ENCODE measurements at places on chromosomes 16 and 17.
A peak's percentile ranks its signal among the peaks of the same experiment; 100 is the strongest.

DNA sequence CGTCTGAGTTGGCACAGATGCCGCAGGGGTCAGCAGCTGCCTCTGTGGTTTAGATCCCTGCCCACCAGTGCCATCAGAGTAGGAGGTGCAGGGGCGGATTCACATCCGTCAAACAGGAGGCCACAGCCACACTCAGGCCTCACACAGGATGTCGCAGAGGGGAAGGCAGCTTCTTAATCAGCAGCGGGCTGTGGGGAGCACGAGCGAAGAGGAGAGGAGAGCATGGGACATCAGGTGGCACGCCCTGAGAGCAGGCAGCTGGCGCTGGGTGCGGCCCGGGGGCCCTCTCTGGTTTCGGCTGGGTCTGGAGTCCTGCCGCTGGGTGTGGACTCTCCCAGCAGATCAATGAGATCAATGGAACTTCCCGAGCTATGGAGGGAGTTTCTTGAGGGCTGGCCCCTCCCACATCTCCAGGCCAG is 9.6 kb downstream of the LLGL2 start:
- DNase-seq, result no peak

GRCh38 chr17:39011907-39012468 is 44.8 kb upstream of the FBXO47 start:
- no peak for DNase-seq

GRCh38 chr17:69853541-69854224 is 221.3 kb upstream of the KCNJ16 start:
- DNase-seq, result no peak

DNA sequence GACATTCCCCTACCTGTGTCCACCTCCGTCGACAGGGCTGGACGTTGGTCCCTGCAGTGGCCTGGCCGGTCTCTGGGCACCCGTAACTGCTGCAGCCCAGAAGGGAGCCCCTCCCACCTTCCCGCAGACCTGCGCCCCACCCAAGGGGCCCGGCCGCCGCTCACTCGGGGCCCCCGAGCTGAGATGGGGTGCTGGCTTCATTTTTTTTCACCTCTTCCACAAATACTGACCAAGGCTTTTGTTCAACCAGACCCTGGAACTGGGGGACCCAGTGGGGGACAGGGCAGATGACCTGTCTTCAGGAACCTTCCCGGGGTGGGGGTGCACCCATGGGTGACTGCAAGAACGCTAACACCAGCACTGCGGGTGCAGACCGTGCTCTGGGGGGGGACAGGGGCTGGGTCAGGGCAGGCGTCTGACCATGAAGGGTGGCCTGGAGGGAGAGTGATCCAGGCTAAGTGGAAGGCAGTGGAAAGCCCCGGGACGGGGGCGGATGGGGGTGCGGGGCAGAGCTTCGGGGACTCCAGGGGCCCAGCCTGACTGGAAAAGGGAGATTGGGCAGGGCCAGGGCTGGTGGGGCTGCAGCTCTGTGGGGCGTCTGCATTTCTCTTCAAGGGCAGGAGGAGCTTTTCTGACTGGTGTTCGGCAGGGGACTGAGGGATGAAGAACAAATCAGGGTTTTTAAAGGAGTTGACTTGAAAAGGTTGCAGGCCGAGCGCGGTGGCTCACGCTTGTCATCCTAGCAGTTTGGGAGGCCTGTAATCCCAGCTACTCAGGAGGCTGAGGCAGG is 42.3 kb downstream of the SLC7A5 start:
- no peak for DNase-seq

DNA sequence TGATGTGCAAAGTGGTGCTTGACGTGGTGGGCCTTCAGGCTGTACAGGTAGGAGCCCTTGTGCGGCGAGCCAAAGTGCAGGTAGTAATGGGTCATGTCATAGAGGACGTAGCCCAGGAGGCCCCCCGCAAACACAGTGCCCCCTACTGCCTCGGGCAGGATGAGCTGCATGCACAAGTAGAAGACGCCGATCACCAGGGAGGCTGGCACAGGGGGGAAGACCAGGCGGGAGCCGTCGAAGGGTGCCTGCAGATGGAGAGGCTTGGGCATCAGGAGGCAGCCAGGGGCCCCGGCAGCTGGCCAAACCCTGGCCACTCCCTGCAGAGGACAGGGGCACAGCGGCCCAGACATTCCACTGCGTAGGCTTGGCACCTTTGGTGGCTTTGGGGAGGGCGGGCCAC is 15.7 kb upstream of the MLKL start:
- DNase-seq, result no peak

- no peak for DNase-seq
Observed at GRCh38 chr17:81486199-81486810, 26.3 kb downstream of the ACTG1 start.

GRCh38 chr16:55240888-55241287 is 83.1 kb upstream of the IRX6 start:
- no peak for DNase-seq

DNA sequence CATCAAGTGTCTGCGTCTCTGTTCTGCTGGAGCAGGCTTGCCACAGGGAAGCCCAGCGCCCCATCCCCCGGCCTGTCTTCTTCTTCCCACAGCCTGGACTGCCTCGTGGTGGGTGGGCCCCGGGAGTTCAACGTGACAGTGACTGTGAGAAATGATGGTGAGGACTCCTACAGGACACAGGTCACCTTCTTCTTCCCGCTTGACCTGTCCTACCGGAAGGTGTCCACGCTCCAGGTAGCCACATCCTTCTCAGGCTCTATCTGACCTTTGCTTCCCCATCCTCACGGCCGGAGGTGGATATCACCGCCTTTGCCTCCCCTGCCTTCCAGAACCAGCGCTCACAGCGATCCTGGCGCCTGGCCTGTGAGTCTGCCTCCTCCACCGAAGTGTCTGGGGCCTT is 29.8 kb upstream of the ITGAX start:
- no peak for DNase-seq

DNA sequence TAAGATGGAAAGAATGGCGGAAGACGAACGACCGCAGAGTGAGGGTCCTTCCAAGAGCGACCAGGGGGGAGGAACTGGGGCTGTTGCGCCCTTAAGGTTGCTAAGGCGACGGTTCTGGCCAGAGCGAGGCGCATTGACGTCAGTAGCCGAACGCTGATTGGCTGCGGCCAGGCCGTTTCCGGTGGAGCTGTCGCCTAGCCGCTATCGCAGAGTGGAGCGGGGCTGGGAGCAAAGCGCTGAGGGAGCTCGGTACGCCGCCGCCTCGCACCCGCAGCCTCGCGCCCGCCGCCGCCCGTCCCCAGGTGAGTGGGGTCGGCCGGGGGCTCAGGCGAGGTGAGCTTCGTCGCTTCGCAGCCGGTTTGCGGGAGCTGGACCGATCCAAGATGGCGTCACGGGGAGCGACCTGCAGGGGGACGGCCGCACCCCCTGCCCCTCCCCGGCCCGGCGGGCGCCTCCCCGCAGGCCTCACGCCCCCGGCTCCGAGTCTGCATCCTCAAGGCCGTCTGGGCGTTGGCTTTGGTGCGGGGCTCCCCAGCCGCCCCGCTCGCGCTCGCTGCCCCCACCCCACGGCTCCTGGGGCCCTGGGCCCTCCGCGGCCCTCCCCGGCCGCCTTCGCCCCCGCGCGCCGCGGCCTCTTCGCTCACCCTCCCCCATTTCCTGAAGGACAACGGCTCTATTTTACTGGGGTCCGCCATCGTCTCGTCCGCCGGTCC is at the start of gene PRKAR1A:
Gene PRKAR1A, plus strand, starts transcription at position 184 of the 713 bp plus-strand sequence. CDS start 2,970 bp downstream, outside the sequence.
- DNase-seq, result peak; percentile 97

GRCh38 chr17:3828151-3828851 is 17.7 kb downstream of the NCBP3 start:
- DNase-seq, result no peak

DNA sequence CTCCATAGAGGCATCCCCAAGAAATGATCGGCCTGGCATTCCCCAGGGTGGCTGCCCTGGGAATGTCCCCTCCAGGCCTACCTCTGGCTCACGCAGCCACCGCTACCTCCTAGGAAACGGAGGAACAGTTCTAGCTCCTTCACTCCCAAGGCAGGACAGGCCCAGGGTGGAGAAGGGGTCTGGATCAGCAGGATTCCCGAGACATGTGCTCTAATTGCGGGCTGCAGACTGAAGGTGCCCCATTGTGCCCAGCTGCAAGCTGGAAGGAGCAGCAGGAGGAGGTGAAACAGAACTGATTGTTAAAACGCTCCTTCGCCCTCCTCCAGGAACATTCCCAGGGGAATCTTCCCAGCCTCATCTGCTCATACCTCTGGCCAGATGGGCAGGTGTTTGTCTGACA is 40.8 kb downstream of the SCNN1G start:
- no peak for DNase-seq

DNA sequence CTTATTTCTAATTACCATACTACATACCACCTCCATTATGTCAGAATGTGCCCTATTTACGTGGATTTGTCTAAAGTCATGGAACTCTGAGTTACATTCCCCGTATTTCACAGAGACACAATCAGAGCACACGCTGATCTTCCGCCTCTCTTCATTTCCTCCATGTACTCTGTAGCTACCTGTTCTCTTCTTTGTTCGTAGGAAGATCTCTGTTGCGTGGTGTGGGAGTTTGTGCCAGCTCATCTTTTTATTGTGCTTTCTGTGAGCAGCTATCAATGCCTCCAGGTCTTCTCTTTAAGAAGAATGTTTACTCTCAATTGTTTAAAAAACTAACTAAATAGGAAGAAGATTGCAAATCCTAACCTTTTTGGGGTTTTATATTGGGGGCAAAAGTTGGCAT is 26.9 kb downstream of the NLRC5 start:
- no peak for DNase-seq

DNA sequence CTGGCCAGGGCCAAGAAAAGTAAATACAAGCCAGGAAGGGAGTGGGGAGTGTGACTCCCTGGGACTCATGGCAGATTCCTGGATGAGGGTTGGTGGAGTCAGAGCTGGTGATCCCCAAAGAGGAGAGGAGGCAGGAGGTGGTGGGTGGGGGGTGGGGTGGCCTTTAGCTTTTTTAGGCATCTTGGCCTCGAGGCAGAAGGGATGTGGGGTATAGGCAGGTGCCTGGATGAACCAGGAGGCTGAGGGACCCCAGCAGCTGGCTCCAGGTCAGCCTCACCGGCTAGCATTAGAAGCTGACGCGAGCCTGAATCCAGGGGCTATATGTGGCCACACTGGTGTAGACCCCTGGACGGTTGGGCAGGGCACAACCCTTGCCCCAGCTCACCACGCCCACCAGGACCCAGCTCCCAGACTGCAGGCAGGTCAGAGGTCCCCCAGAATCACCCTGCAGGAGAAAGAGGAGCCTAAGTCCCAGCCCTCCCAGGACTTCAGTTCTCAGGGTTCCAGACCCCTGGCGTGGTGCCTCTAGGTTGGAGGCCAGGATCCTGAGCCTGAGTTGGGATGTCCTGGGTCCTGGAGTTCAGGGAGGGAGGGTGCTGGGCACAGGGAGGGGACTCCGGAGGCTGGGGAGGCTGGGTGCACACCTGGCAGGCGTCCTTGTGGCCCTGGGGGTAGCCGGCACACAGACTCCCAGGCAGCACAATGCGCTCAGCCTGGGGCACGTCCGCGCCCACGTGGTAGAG is 2.8 kb downstream of the PRSS33 start:
- no peak for DNase-seq

DNA sequence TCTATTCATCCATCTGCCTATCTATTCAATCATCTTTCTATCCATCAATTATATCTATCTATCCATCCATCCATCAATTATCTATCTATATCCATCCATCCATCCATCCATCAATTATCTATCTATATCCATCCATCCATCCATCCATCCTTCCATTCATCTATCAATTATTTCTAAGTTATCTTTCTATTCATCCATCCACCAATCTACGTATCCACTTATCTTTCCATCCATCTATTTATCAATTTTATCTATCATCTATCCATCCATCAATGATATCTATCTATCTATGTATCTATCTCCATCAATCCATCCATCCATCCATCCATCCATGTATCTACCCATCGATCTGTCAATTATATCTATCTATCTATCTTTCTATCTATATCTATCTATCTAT is 158.4 kb upstream of the ZKSCAN2 start:
- DNase-seq, result no peak

DNA sequence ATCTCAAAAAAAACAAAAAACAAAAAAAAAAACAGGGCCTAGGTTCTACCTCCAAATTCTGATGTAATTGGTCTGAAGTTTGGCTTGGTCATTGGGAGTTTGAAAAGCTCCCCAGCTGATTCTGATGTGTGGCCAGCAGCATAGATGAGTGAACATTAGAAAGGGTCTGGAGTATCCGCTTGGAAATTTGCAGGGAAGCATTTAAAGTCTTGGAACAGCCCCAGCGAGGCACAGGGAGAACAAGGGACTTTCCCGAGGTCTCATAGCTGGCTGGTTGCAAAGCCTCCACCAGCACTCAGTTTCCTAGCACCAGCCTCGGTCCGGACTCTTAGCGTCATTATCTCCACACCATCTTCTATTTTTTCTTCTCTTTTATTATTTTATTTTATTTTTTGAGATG is 70.8 kb downstream of the RAB11FIP4 start:
- DNase-seq, result no peak

DNA sequence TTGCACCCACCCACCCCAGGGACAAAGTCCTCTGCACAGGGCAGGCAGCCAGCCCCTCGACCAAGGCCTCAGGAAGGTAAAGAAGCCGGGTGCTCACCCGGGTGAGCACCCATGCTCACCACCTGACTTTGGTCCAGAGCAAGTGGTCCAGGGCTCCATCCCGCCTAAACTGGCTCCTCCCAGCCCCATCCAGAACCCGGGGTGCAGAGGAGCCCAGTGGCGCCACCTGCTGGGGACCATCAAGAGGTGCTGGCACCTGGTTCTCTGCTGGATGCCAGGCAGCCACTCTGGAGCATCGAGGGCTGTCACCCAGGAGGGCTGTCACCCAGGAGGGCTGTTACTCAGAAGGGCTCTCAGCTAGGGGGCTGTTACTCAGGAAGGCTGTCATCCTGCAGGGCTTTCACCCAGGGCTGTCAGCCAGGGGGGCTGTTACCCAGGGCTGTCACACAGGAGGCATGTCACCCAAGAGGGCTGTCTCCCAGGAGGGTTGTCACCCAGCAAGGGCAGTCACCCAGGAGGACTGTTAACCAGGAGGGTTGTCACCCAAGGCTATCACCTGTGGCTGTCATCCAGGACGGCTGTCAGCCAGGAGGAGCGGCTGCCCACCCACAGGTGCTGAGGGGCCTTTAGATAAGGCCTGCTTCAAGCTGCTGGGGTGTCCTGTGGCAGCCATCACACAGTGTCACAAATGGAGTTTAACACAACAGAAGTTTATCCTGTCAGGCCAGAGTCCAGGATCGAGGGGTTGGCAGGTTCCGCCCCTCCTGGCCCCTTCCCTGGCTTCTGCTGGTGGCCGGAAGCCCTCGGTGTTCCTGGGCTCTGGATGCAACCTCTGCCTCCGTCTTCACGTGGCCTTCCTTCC is 98.5 kb downstream of the TNFRSF13B start:
- no peak for DNase-seq

GRCh38 chr17:83099570-83100181 is 20.3 kb downstream of the METRNL start:
- no peak for DNase-seq

DNA sequence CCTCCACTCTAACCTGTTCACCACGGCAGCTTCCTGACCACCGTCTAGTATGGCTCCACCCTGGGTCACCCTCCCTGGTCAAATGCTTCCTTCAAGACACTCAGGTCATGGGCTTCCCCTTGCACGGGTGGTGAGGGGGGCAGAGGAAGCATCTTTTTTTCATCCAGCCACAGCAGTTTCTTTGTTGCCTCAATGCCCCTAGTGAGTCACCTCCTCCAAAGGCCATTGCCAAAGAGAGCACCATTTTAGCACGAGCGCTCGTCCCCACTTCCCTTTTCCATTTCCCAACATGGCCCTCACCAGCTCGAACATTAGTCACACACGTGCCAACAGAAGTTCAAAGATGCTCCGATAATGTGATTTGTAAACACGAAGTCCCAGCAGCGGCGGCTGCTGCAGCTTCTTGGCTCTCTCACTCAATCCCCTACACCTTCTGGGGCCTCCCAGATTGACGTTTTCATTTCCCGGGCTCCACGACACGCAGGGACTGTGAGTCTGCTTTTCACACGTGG is 134.6 kb downstream of the GAS7 start:
- DNase-seq, result no peak

Data from ovary (tissue), 10 donors.